ENCODE measurements at places on chromosomes 3 and 15.
A peak's percentile ranks its signal among the peaks of the same experiment; 100 is the strongest.

DNA sequence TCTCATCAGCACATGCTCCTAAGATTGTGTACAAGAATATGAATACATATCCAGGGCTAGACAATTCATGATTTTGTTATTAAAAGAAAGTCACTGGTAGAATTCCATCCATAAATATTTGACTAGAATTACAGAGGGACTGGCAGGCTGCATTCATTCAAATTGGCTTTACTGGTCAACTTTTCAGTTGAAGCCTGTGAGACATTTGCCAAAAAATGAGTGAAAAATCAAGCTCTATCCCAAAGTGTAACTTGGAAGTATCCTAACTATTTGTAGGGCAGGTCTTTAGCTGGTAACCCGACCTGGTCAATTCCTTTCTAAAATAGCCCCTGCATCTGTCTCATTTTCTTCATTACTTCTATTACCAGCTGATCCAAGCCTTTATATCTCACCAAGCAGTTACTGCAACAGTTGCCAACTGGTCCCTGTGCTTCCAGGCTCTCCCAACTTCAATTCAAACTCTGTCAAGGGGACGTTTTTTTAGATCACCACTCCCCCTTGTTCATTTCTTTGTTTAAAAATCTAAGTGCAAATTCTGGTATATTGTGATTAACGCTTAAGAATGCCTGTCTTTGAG, 173.1 kb upstream of the TBL1XR1 start:
- no peak for DNase-seq
- H3K4me3 ChIP-seq = no peak overlapping the region
- H3K27me3 ChIP-seq = no peaks in the 10 kb centered on the region
- H3K27ac ChIP-seq = no peak overlapping the region
- H3K36me3 ChIP-seq = no peaks in the 10 kb centered on the region

GRCh38 chr3:194147679-194148078, 11.7 kb downstream of the HES1 start:
- DNase-seq = no peak
- H3K27ac ChIP-seq = no peak overlapping the region
- no peaks in the 10 kb centered on the region for H3K36me3 ChIP-seq

GRCh38 chr15:59244337-59244736, 37.7 kb downstream of the LDHAL6B start:
- no peak overlapping the region for H3K27ac ChIP-seq
- no peaks in the 10 kb centered on the region for H3K4me1 ChIP-seq
- no peak overlapping the region for H3K4me3 ChIP-seq
- H3K27me3 ChIP-seq = no peaks in the 10 kb centered on the region
- H3K36me3 ChIP-seq = no peaks in the 10 kb centered on the region

- peaks cover 15% of the 10 kb centered on the region for H3K27me3 ChIP-seq
- no peak for DNase-seq
- no peaks in the 10 kb centered on the region for H3K36me3 ChIP-seq
- H3K4me3 ChIP-seq = no peak overlapping the region
- peaks cover 5% of the 10 kb centered on the region for H3K4me1 ChIP-seq
Measured at GRCh38 chr3:31985831-31986230, 4.3 kb downstream of the ZNF860 start.

DNA sequence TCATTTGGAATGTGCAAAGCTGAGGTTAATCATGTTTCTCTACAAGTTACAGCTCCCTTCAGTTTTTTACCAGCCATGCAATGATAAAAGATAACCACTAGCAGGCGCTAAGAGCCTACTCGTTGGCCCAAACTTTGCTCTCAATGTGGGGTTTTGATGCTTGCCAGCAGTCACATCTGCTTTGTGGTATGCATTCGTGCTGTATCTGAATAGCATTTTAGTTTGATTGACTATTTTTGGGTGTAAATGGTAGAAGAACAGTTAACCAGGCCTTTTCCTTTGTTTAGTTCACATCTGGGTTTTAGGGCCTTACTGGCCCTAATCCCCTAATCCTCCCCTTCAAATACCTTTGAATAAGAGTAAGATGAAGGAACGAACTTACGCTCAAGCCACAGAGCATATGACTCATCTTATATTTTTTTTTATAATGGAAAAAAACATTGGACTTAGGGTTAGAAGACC, 4.4 kb upstream of the CLDN11 start:
- H3K4me3 ChIP-seq = no peak overlapping the region
- H3K27me3 ChIP-seq = no peaks in the 10 kb centered on the region
- peak; percentile 54 for DNase-seq
- H3K4me1 ChIP-seq = no peaks in the 10 kb centered on the region
- H3K27ac ChIP-seq = no peak overlapping the region

- H3K27ac ChIP-seq = no peak overlapping the region
- H3K4me3 ChIP-seq = no peak overlapping the region
- no peaks in the 10 kb centered on the region for H3K4me1 ChIP-seq
- no peak for DNase-seq
- H3K27me3 ChIP-seq = no peaks in the 10 kb centered on the region
Measured at GRCh38 chr15:81780966-81781365, 264.9 kb downstream of the MEX3B start.

DNA sequence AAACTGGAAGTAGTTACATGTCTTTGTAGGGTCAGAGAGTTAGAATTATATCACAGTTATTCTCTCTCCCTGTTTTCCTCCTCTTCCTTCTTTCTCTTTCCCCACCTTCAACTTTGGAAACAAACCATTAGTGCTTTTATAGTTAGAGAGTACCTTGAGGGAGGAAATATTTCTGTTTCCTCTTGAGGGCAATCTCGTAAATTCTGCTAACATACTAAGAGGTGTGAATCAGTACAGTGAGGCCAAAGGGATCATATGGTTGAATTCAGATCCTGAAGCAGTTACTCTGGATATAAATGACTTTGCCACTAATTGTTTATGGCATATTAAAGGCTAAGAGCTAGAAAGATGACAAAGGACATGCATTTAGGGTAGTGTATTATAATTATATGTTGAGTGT, 60.3 kb upstream of the CCNL1 start:
- H3K4me1 ChIP-seq = no peaks in the 10 kb centered on the region
- no peaks in the 10 kb centered on the region for H3K36me3 ChIP-seq
- H3K27ac ChIP-seq = no peak overlapping the region
- no peak overlapping the region for H3K4me3 ChIP-seq
- H3K27me3 ChIP-seq = peaks cover 2% of the 10 kb centered on the region

GRCh38 chr15:20346082-20346805, 195.4 kb downstream of the GOLGA6L6 start:
- H3K27me3 ChIP-seq = no peaks in the 10 kb centered on the region
- no peaks in the 10 kb centered on the region for H3K36me3 ChIP-seq

DNA sequence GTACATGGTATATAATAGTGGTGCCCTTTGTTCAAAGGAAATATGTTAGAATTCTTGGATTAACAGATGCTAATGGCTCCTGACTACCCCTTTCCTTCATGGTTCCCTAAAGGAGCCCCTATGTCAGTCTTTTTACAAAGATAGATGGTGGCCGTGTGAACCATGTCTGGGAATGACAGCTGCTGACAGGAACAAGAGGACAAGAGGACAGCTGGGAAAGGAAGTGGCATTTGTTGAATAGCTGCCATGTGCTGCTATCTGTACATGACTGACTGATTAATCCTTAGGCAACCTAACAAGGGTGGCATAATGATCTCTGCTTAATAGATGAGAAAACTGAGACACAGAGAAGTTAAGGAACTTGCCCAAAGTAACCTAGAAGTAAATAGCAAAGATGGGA, 321.7 kb downstream of the ZNF621 start:
- H3K4me3 ChIP-seq = no peak overlapping the region
- no peaks in the 10 kb centered on the region for H3K27me3 ChIP-seq
- DNase-seq = no peak
- no peak overlapping the region for H3K27ac ChIP-seq

DNA sequence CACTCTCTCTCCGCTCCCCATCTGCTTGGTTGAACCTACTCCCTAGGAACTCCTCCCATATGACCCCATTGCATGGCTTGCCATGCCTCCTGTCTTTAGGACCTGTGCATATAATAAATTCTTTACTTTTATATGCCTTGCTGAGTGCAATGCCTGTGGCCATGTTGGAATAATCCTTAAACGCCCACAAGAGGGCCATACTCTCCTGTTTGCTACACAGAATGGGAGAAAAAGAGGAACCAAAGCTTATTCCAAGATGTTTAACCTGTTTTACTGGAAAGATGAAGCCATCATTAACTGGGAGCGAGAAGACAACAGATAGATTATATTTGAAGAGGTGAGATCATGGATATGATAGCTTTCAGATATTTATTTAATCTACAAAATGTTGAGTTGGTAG, 1097.8 kb downstream of the NAALADL2 start:
- H3K27ac ChIP-seq = no peak overlapping the region
- H3K4me3 ChIP-seq = no peak overlapping the region

DNA sequence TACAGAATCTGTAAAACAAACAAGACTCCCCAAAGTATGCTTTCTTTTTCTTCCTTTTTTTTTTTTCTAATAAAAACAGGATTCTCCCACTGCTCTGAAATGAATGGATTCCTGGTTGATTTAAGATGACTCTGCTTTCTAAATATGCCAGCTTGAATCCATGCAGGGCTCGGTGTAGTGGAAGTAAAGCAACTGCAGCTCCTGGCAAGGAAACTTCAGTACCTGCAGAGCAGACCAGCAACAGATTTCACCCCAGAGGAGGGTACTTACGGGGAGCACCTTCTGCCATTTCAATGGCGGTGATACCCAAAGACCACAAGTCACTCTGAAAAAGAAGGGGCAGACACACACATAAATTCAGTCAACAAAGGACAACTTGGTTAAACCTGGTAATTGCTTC, 150.5 kb upstream of the SLC2A2 start:
- H3K4me1 ChIP-seq = no peaks in the 10 kb centered on the region
- H3K4me3 ChIP-seq = no peak overlapping the region
- no peak overlapping the region for H3K27ac ChIP-seq
- H3K36me3 ChIP-seq = no peaks in the 10 kb centered on the region
- H3K27me3 ChIP-seq = no peaks in the 10 kb centered on the region
- no peak for DNase-seq

GRCh38 chr3:186678604-186679003, 12.8 kb downstream of the HRG start:
- H3K27ac ChIP-seq = no peak overlapping the region
- H3K4me1 ChIP-seq = no peaks in the 10 kb centered on the region
- H3K27me3 ChIP-seq = no peaks in the 10 kb centered on the region
- DNase-seq = no peak

DNA sequence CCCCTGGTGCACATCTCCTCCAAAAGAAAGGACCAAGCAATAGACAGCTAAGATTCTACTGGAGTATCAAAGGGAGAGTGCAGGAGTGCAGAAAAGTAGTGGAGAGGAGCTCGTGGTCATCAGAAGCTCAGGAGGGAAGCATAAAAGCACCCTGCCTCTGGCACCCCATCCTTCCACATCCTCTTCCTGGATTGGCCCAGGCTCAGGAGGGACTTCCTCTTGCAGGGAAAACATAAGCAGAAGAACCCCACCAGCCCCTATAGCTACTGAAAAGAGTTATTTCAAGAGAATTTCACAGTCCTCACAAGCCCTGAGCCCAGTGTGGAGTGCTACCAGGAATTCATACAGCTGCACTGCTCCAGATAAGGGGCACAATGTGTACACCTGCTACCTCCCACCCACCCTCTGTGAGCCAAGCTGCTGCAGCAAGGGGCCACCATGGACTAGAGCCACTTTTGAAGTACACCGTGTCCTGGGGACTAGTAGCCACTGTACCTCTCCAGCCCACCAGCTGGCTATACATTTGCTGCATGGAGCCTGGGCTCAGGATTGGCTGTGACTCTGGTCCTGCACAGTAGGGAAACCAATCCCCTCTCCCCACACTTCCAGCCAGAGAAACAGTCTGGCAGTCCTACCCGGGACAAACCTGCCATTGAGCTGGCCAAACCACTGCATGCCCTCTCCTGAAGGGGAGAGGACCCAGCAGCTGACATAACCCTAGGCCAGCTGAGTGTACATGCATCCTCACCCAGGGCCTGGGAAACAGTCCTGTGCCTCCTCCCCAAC, 43.0 kb downstream of the CD200R1 start:
- DNase-seq = no peak
- no peak overlapping the region for H3K27ac ChIP-seq
- H3K4me1 ChIP-seq = no peaks in the 10 kb centered on the region
- H3K4me3 ChIP-seq = no peak overlapping the region
- no peaks in the 10 kb centered on the region for H3K27me3 ChIP-seq
- H3K36me3 ChIP-seq = no peaks in the 10 kb centered on the region

DNA sequence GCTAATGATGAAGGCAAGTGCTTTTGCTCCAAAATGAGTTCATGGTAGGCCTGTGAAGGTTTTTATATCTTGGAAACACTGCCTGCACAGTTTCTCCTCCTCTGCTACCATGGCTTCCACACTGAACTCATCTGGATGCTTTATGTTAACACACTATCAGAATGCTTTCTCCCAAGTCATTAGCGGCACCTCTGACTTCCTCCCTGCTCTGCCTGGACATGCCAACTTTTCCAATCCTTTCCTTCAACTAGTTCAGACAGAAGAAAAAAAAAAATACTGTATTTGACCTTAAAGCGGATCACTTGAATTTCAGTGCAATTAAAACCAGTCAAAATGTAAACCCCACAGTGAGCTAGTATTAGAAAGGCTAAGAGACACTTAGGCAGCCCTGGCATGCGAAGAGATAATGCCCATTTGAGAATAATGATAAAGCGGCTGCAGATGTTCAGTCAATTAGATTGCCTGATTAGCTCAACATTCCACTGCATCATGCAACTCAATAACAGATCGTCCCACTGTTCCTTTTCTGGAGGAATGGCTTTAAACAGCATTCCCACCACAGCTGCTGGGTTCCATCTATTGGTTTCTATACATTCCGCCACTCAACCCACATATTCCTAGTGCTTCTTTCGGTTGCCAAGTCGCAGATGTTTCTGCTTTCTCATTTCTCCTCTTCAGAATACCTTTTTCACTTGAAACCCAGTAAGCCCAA, 51.7 kb downstream of the CNTN3 start:
- H3K27ac ChIP-seq = no peak overlapping the region
- no peaks in the 10 kb centered on the region for H3K27me3 ChIP-seq
- no peak for DNase-seq

DNA sequence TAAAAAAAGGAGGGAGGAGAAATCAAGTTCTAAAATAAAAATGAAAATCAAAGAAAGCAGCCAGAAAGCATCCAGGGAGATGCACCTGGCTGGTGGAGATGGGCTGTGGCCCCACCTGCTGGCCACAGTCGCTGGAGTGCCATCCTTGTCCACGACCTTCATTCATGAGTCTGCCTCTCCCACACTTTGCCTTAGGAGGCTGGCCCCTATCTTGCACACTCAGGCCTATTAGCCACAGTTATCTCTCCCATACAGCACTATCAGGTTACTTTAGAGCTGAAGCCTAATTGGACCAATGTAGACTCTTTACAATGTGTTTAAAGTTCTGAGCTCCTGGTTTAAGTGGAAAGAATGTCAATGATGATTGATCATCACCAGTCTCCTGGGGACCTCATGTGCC, 392.0 kb upstream of the RORA start:
- H3K4me3 ChIP-seq = no peak overlapping the region
- H3K27me3 ChIP-seq = no peaks in the 10 kb centered on the region
- H3K27ac ChIP-seq = no peak overlapping the region
- H3K36me3 ChIP-seq = no peaks in the 10 kb centered on the region
- no peaks in the 10 kb centered on the region for H3K4me1 ChIP-seq

DNA sequence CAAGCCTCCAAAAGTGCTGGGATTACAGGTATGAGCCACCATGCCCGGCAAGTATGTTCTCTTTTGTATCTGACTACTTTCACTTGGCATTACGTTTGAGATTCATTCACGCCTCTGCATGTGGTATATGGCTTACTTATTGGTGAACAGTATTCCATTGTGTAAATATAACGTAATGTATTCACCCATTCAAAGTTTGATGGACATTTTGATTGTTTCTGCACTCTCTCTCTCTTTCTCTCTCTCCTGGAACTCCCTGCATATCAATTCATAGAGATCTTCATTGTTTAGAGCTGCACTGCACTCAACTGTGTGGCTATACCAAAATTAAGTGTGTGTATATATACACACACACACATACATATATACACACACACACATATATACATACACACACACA, 30.4 kb downstream of the SPPL2A start:
- no peak overlapping the region for H3K27ac ChIP-seq
- H3K27me3 ChIP-seq = no peaks in the 10 kb centered on the region
- peaks cover 24% of the 10 kb centered on the region for H3K36me3 ChIP-seq
- no peak overlapping the region for H3K4me3 ChIP-seq
- no peaks in the 10 kb centered on the region for H3K4me1 ChIP-seq
